ENCODE measurements at places on chromosomes 2 and 18.

DNA sequence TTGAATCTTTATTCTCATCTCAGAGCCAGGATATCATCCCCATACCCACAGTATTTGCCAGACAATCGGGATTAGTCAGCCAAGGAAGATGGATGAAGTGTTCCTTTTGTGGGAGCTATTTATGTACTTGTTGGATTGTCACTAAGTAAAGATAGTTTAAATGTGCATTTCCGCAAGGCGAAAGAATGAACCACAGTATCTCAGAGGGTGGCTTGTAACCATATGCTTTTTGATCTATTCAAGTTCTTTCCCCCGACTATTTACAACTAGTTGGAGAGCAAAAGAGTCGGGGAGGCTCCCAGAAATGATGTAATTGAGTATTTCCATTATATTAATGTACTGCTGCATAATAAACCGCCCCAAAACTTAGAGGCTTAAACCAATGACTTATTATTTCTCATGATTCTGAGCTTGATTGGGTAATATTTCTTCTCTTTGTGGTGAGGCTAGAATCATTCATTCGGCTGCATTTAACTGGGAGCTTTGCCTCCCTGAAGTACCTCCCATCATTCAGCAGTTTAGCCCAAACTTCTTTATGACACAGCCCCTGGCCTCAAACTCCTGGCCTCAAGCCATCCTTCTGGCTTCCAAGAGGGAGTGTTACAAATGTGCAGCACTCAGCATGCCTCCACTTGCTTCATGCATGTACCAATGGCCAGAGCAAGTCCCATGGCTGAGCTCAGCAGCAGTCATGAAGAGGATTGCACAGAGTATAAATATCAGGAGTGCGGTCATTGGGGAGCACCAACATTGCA, 423.7 kb downstream of the METTL4 start:
- DNase-seq = no peak

- DNase-seq = no peak
Observed at GRCh38 chr2:154623819-154624218, 74.7 kb upstream of the KCNJ3 start.

- no peak for DNase-seq
Observed at GRCh38 chr2:104658904-104659591, 194.9 kb upstream of the POU3F3 start.

- no peak for DNase-seq
Observed at GRCh38 chr2:215431778-215432758, 3.8 kb downstream of the FN1 start.

- DNase-seq = no peak
Observed at GRCh38 chr2:3403587-3404334, 24.3 kb downstream of the TRAPPC12 start.

DNA sequence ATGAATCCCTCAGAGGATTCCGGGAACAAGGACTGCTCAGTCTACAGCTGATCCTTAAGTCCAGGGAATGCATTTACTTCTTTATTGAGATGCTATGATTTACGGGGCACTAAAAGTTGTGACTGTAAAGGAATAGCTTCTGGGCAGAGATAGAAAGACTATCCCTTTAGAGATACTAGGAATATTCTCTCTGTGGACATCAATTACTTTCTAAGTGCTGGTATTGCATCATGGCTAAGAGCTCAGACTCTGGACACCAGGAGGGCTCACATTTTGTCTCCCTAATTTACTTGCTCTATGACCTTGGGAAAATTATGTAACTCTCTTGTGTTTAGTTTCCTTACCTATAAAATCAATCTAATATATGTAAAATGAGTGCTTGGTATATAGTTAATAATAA, 131.4 kb downstream of the AKAIN1 start:
- no peak for DNase-seq

DNA sequence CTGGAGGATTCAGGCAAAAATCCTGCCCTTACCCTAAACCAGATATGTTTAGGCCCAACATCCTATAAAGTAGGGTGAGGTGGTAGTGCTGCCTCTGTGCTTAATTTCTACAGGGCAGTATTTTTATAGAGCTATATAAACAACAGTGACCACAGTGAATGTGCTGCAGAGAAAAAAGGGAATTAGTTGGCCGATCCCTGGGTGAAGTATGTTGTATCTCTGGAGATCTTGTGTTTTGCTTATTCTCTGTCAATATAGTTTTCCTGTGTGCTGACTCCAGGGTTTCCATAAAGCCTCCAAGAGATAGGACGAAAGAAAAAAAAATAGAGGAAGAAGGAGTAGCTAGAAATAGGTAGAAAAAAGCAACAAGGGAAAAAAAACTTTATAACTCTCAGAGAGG, 88.9 kb upstream of the THOC1 start:
- DNase-seq = no peak

DNA sequence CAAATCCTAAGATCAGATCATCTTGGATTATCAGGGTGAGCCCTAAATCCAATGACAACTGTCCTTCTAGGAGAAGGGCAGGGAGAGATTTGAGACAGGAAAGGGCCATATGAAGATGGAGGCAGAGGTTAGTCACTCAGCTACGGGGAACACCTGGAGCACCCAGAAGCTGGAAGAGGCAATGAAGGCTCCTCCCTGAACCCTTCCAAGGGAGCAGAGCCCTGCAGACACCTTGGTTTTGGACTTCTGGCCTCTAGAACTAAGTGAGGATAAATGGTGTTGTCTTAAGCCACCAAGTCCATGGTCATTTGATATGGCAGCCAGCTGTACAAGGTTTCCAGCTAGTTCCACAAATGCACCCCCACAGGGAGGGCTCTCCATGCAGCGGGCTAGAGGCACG, 6.9 kb upstream of the PTPN2 start:
- no peak for DNase-seq

DNA sequence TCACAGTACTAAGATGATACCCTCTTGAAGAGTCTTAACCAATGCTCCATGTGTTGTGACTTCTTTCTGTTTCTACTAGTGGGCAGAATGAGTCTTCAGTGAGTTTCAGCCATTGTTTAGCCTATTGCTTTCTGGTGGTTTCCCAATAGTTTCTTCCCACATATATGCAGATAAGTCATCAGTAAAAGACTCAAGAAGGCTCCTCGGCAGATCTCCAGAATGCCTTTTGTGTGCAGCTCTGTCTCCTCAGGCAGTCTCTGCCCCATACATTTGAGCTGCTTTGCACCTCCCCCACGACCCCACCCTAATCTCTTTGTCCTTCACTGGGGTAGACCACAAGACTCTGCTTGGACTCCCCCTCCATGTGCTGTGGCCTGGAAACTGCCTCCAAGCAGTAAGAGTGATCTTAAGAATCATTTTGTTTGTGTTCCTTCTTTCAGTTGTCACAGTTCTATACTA, 71.6 kb upstream of the CHRNA1 start:
- no peak for DNase-seq

GRCh38 chr18:58186258-58186948, 142.4 kb downstream of the NEDD4L start:
- DNase-seq = no peak

GRCh38 chr2:33302348-33302747, 174.1 kb upstream of the RASGRP3 start:
- no peak for DNase-seq

GRCh38 chr2:198890490-198890889, 567.2 kb downstream of the SATB2 start:
- no peak for DNase-seq

DNA sequence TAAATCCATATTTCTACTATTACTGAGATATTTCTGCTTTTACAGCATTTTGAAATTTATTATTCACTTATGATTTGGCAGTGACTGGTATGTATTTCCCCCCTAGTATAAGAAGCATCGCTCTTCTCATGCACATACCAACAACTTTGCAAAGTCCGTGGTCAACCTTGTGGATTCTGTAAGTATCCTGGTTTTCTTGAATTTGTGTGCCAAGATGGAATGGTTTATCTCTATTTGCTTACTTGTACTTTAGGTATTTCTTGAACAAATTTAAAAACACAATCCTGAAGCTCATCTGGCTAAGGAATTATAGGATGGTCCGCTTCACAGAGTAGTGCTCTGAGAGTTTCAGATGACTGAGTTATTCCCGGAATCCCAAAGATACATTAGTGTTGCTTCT, 85.0 kb upstream of the FAM237A start:
- no peak for DNase-seq

- no peak for DNase-seq
Observed at GRCh38 chr2:113203217-113203530, 29.4 kb downstream of the PSD4 start.

DNA sequence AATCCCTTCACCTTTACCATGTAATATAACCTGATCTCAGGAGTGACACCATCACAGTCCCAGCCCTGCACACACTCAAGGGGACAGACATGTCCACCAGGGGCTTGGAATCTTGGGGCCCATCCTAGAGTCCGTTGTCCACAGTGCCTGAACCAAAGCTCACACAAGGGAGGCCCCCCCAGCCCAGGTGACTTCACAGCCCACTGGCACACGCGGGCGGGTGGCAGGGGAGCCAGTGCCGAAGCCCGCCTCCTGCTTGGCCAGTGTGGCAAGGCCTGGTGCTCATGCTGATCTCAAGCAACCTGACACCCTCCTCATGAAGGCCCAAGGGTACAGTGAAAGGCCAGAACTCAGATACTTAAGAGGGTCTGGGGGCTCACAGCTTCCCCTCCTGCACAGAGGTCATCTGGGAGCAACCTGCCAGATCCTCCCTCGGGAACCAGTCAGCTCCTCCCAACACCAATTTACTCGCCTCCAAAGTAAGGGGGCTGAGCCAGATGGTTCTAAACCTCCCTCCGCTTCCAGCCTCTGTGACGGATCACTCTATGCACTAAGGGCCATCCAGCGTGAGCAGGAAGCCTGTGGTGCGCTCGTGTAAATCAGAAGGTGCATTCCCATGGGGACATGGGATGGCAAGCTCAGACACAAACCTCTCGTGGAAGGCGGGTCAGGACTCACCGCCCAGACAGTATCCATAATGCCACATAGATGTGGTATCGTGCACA, 3.2 kb upstream of the RAB17 start:
- DNase-seq = no peak

Data from immature natural killer cell (primary cell).